Stimulated activated CD8-positive, alpha-beta memory T cell treated with anti-CD3 and anti-CD28 coated beads, Interleukin-7, amount 100 ng/mL, for 1 hour (primary cell): ENCODE measurements at places on chromosomes 6 and 20.

DNA sequence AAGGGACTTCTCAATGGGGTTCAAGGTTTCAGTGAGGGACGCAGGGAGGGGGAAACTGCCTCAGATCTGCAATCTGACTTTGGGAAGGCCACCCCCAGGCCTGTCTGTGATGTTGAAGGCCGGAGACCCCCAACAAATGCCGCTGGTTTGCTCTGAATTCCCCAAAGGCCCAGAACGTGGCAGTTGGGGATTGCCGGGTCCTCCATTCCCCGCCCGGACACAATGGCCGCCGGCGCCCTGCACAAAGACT lies 326 bp upstream of the BCL2L1 start:
- DNase-seq, result no peak

GRCh38 chr6:122323361-122323760 lies 76.1 kb upstream of the HSF2 start:
- no peak for DNase-seq

GRCh38 chr6:120279466-120280167 lies 930.1 kb upstream of the MAN1A1 start:
- no peak for DNase-seq

GRCh38 chr20:44938637-44939036 lies 21.6 kb downstream of the TOMM34 start:
- DNase-seq, result no peak

GRCh38 chr6:144653885-144654505 lies 368.9 kb downstream of the UTRN start:
- DNase-seq, result no peak

GRCh38 chr20:8545212-8545611 lies 413.1 kb downstream of the PLCB1 start:
- no peak for DNase-seq

- no peak for DNase-seq
Observed at GRCh38 chr6:92810913-92811312, 608.4 kb downstream of the EPHA7 start.

- DNase-seq, result no peak
Observed at GRCh38 chr6:75397656-75398465, 95.7 kb downstream of the FILIP1 start.

GRCh38 chr6:13461805-13462204 lies 25.6 kb downstream of the GFOD1 start:
- DNase-seq, result no peak

GRCh38 chr6:157879873-157880254 lies 56.8 kb downstream of the SNX9 start:
- no peak for DNase-seq

- DNase-seq, result no peak
Observed at GRCh38 chr6:106674541-106675229, 45.3 kb downstream of the QRSL1 start.

DNA sequence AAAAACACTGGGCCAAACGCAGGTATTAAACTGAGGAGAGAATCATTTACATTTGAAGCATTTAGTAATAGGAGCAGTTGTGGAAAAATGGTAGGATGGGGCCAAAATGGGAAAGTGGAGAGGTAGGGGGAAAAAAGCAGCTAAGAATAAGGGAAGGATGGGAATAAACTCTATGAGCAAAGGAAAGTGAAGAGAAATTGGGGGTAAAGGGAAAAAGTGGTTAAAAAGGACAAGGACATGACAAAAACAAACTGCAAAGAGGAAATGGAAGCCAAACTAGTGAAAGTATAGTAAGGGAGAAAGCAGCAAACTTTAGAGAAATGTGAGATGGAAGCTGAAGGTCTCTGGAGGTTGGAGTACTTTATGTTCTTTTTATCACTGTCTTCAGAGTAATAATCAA lies 6.2 kb upstream of the ZSCAN16 start:
- no peak for DNase-seq
